ENCODE measurements at places on chromosomes 12 and 14. TPM values are rescaled to one million over a fixed set of nuclear protein-coding genes. Genes with fewer than 3 reads are reported as not detected.

Gene KCNA1
- under 0.01 TPM for total RNA-seq

Gene GPRC5D
- total RNA-seq: not detected

Gene OASL
- 4.6 TPM for total RNA-seq

Gene GDF3
- not detected for total RNA-seq

Gene SLC25A47
- not detected for total RNA-seq

Gene SNAPC1
- total RNA-seq: 2.7 TPM

Gene CDKL1
- 6.5 TPM for total RNA-seq

Gene ASB2
- 1.1 TPM for total RNA-seq

Gene MYBPC1
- total RNA-seq: not detected

Gene MUCL1
- total RNA-seq: not detected

Gene NR4A1
- 33.1 TPM for total RNA-seq

Measured in hematopoietic multipotent progenitor cell (in vitro differentiated cells).